ENCODE measurements at places on chromosomes 1 and 21.

DNA sequence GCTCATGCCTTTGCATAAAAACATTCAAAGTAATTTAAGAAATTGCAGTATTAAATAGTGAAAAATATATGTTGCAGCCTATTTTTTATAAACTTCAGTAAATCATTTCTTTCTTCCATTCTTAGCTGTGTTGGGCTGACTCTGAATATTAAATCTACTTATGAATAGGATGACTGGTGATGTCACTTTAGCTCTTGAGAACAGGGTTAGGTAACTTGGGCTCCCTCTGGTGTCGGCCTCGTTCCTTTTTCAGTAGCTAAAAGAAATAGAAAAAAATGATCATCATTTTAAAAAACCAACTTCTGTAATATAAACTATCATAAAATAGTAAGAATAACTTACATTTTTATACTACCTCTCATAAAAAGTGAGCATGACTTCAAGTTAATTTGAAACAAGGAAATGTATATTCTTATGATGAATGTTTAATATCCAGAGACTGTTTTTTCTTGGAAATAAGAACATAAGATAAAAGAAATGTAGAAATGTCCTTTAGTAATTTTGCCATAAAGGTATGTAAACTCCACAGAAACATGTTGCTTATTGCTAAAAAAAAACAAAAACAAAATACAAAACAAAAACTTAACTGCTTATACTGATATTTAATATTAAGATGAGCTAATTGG, 26.8 kb upstream of the NCAM2 start:
- peak; percentile 47 for DNase-seq

DNA sequence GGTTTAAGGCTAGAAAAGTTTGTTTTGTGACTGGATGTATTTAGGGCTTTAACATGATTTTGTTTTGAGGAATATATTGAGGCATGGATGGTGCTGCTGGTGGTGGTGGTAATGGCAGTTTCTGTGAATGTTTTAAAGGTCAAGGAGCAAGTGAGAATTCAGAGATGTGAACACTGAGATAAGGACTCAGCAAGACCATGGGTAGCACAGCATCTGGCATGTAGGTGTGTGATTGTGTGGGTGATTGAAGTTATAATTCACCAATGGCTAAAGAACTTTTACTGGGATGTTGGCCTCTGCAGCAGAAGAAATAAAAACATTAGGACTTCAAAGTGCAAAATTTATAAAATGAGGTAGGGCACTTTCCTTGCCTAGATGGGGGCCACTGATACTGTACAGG, 65.9 kb downstream of the MACF1 start:
- DNase-seq: no peak

- DNase-seq: peak; percentile 55
These were observed 49.4 kb upstream of the BOLA1 start for GRCh38 chr1:149849947-149850360.

GRCh38 chr1:200850554-200850953, 22.2 kb upstream of the GPR25 start:
- peak; percentile 55 for DNase-seq

DNA sequence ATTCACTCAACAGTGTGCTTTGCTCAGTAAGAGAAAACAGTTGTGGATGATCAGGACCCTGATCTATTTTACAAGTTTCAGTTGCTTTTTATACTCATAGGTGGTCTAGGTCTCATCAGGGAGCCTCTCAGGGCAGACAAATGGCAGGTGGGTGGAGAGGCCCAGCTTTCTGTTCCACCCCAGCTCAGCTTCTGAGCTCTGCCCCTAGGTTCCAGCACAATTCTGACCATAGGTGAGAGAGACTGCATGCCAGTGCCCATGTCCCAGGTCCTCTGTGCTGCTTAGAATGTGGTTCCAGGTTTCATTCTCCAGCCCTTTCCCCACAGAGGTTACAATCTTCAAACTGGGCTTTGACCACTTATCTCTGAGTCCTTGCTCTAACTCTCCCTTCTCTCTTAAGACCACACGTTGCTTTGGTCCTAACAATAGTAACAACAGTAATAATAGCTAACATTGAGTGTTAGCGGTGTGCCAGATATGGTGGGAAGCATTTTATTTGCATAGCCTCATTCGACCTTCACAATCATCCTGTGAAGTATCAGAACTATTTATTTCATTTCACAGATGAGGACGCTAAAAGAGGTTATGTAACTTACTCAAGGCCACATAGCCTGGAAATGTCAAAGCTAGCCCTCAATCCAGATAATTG, 19.6 kb upstream of the DUSP10 start:
- DNase-seq: no peak

GRCh38 chr1:29256979-29257804, 20.9 kb downstream of the PTPRU start:
- no peak for DNase-seq

GRCh38 chr1:219416598-219417238, 196.2 kb downstream of the ZC3H11B start:
- peak; percentile 86 for DNase-seq

- DNase-seq: no peak
These were observed 61.7 kb upstream of the EDN2 start for GRCh38 chr1:41545996-41546832.

DNA sequence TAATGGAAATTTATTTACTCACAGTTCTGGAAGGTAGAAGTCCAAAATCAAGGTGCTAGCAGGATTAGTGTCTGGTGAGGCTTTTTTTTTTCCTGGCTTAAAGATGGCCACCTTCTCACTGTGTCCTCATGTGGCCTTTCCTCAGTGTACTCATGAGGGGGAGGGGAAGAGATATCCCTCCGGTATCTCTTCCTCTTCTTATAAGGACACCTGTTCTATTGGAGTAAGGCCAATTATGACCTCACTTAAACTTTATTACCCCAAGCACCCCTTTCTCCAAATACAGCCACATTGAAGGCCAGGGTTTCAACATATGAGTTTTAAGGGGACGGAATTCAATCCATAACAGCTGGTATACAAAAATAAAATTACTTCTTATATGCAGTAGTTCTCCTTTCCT, 203.7 kb upstream of the C1orf87 start:
- no peak for DNase-seq

DNA sequence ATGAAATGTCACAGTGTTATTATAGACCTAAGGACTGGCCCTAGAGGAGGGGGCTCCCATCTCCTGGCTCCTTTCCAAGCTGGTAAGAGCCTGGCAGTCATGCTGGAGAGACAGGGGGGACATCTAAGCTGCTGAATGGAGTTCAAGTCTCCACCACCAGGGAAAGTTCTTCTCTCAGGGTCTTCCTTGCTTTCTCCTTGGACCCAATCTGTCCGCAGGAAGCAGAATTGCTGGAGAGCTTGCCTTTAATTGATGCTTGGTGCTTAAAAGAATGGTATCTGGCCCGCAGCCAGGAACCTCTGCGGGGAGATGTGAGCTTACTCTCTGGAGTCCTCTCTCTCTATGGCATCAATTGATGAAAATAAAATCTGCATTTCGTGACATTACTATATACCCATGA, 25.1 kb downstream of the IRF2BP2 start:
- no peak for DNase-seq
